Mesenteric fat pad (tissue), 1 donor: ENCODE measurements at places on chromosomes 2 and 18. TPM values are rescaled to one million over a fixed set of nuclear protein-coding genes. Genes with fewer than 3 reads are reported as not detected.

DNA sequence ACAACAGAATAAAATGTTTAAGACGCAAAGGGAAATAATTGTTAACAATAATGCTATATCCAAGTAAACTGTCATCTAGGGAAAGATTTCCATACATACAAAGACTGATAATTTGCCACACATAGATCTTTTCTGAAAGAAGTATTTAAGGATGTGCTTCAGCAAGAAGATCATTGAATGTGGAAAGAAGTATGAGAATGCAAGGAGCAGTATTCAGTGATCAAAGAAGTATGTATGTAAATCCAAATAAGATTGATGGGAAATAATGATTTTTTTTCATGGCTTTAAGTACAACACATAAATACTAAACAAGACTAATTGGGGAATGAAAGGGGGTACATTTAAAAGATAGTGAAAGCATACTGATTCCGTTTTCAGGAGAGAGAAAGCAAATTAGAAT, 410.4 kb upstream of the HS6ST1 start:
- DNase-seq = no peak

DNA sequence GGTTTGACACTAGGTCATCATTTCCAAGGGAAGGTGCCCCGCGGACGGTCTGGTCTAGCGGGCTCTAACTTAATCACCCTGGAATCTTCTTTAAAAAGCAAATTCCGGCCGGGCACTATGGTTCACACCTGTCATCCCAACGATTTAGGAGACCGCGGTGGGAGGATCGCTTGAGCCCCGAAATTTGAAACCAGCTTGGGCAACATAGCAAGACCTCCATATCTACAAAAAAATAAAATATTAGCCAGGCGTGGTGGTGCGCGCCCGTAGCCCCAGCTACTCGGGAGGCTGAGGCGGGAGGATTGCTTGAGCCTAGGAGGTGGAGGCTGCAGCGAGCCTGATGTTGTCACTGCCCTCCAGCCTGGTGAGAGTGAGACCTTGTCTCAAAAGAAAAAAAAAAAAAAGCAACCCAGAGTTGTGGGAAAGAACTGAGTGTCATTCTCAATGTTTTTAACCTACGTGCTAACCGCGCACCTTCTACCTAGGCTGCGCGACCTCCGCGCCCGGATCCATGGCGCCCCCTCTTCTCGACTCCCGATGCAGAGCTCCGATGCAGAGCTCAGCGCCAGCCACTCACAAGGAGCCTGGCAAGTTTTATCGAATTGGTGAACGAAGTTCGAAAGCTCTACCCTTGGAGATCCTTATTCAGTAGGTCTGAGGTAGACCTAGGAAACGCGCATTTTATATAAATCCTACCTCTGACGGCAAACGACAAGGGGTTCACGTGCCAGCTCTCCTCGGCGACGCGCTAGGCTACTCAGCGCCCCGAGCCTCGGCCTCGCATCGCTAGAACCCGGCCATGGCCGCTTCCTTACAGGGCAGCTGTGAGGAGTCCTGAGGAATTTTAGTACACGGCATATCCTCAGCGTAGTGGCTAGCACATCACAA, 888 bp upstream of the TWSG1 start:
- no peak for DNase-seq

DNA sequence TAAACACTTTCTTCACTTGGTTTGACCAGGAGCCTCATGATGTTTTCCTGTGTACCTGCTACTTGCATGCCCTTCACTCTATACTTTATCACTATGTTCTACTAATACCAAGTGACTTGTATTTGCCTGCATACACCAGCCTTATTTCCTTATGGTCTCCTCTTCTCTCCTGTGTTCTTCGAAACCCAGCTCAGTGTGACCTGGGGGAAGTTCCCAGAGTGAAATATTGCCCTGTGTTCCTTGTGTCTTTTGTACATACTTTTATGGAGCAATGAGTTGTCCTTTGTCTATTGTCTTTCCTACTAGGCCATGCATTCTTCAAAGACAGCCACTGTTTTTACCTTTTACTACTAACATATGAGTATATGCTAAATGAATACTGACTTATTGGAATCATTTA, 567 bp downstream of the NT5C1B start:
- no peak for DNase-seq

DNA sequence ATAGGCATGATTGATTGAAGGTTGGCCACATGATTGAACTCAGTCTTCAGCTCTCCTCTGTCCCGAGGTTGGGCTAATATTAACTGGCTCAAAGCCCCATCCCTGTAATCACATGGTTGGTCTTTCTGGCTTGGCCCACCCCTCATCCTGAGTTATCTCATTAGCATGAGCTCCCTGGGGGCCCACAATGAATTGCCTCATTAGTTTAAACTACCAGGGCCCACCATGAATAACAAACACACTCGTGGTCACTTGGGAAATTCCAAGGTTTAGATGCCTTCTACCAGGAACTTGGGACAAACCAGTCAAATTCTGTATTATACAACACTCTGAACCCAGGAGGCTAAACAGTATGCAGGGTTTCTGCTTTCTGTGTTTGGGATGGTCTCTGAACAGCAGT, 121.7 kb upstream of the B3GNT2 start:
- DNase-seq = no peak

Gene PHOSPHO2
- 9.9 TPM for total RNA-seq
